Osteoblast (primary cell): ENCODE measurements at places on chromosomes 5 and 9. TPM values are rescaled to one million over a fixed set of nuclear protein-coding genes. Genes with fewer than 3 reads are reported as not detected.
A peak's percentile ranks its signal among the peaks of the same experiment; 100 is the strongest.

DNA sequence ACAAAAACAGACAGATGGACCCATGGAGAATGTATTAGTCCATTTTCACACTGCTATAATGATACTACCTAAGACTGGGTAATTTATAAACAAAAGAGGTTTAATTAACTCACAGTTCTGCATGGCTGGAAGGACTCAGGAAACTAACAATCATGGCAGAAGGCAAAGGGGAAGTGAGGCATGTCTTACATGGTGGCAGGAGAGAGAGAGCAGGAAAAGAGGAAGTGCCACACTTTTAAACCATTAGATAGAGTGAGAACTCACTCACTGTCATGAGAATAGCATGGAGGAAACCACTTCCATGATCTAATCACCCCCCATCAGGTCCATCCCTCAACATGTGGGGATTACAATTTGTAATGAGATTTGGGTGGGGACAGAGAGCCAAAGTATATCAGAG, 808.9 kb downstream of the CDH12 start:
- DNase-seq: no peak

DNA sequence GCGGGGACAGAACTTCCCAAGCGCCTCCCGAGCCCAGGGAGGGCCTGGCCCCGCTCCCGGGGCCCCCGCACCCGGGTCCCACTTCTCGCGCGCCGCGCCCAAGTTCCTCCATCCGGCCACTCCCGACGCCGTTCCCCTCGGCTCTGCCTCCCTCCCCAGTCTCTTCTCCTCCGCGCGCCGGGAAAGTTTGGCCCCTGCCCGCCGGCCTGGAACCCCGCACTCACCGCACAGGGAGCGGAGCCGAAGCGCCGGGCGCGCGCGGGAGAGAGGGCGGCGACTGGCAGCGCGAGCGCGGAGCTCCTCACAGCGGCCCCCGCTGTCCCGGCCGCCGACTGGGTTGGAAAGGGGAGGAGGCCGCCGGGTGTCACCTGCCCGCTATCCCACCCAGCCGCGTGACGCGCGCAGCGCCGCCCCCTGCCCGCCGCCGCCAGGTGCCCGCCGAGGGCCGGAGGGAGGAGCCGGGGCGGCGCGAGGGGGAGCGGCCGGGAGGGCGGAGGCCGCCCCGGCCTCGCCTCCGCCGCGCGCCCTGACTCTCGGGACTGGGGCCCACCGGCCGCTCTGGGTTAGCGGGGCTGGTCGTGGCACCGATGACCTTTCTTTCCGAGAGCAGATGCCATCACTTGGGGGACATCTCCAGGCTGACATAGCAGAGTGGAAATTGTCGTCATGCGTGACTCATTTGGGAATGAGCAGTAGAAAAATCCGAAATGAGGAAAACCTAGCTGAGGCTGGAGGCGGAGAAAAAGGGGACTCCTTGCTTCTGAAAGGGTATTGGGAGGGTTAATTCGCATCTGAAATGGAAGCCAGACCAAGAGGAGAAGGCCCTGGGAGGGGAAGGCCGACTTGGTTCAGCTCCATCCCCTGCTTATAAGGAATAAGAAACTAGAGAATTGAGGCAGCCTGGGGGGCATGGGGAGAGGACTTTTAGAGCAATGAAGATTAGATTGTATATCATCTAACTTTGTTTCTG, at the start of gene ELOVL7:
Gene ELOVL7, minus strand, starts transcription at position 334 of the 970 bp plus-strand sequence. CDS start 56,872 bp downstream, outside the sequence.
- DNase-seq: peak; percentile 90

DNA sequence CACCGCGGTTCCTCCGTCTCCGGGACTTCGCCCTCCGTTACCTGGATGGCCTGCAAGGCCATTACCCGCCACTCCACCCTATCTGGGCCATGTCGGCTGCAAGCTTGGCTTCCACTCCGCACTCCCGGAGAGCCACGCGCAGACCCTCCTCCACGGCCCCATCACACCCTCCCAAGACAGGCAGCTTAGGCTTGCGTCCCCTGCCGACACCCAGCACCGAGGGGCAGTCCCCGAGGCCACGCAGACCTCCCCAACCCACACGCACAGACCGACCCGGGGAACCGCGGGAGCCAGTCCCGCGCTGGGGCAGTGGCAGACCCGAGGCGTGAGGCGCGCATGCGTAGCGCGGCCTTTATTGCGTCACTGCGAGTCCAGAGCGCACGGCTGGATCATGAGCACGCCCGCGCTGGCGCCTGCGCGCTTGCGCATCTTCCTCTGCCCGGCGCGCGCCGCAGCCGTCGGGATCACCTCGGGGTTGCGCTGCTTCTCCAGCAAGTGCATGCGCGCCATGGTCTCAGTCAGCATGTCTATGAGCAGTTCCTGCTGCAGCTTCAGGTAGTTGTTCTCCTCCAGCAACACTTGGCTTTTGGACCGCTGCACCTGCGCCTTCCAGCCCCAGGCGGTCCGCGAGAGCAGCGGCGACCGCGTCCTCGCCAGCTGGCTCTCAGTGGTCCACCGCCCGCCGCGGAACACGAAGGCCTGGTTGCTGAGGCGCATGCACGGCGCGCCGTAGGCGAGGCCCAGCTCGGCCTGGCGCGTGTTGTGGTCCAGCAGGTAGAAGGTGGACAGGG, 2.4 kb downstream of the CBY3 start:
- peak; percentile 98 for DNase-seq

DNA sequence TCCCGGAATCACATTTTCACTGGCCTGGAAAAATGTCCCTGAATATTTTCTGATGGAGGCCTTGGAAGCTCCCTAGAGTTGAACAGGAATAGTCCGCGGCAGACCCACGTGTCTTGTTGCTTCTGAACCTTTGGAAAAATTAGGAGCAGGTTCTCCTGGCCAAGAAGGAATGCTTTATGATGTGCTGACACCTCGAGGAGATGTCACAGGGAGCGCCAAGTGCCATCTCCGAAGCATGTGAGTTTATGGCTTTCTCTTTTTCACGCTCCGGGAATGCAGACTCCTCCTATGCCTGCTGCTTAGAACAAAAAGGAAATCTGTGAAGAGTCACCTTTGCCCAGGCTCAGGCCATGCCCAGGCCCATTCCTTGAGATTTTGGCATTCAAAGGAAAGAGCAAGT, 84.6 kb downstream of the BOD1 start:
- no peak for DNase-seq

DNA sequence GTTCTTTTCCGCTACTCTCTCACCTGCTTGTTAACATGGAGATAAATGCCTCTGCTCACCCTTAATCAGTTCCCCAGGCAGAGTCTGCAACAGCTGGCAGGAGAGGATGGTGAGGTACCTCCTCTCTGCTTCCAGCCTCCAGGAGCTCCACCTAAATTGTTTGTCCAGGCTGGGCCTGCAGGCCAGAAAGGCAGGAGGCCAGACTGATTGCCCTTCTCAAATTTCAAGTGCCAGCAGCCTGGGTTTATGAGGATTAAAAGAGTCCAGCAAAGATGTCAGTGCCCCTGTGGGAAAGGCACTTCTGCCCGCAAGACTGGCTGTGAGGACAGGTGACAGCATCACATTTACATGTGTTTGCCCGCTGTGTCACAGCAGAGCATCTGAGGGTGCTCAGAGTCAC, 19.8 kb downstream of the CORO2A start:
- peak; percentile 77 for DNase-seq

DNA sequence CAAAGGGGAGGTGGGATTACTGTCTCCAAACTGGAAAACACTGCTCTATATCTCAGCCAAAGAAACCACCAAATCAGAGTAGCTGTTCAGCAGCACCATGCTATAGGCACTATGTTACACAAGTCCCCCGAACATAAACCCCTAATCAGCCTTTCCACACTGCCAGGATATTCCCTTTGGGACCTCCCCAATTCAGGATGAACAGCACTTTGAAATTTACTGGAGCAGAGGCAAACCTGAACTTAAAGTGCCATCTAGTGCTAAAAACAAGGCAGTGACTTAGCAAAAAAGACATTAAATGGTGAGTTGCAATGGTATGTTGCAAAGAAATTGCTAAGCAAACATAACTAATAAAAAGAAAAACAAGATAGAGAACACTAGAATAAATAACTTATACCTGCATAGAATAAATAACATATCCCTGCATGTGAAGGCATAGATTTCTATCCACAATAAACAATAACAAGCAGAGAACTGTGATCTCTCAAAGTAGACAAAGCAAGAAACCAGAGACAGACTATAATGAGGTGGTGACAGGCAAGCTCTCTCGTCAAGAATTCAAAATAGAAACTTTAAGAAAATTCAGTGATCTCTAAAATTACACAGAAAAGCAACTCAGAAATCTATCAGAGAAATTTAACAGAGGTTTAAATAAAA, 584.4 kb upstream of the ACO1 start:
- DNase-seq: no peak

DNA sequence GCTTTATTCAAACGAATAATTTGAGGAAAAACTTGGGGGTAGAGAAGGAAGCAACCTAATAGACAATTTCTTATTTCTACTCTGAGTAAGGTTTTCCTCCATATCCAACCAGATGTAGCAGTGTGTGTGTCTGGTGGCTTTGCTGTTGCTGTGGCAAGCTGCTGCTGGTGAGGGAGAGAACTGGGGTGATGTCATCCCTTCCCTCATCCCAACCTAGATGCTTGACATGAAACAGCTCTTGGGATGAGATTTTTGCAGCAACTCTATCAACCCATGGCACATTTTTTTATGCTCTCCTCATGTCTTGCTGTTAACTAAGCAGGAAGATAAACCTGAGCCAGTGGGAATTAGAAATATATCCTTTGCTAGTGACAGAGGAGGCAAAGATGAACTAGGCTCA, 135.8 kb downstream of the PCSK1 start:
- no peak for DNase-seq

DNA sequence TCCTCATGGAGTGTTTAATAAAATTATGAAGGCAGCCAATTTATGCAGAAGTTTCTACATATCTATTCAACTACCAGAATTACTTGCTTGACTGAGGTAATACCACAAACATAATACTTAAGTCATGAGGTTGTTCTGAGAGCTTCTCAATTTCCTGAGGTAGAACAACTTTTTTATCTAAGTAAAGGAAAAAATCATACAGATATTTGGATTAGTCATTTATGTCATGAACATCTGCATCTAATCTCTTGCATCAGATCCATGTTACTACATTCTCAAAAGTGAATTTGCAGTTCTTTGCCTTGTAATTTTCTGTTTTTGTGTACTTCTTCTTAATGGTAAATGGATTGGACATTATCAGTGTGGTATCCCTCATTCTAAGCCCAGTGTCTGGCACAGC, 60.4 kb upstream of the RGMB start:
- DNase-seq: no peak

DNA sequence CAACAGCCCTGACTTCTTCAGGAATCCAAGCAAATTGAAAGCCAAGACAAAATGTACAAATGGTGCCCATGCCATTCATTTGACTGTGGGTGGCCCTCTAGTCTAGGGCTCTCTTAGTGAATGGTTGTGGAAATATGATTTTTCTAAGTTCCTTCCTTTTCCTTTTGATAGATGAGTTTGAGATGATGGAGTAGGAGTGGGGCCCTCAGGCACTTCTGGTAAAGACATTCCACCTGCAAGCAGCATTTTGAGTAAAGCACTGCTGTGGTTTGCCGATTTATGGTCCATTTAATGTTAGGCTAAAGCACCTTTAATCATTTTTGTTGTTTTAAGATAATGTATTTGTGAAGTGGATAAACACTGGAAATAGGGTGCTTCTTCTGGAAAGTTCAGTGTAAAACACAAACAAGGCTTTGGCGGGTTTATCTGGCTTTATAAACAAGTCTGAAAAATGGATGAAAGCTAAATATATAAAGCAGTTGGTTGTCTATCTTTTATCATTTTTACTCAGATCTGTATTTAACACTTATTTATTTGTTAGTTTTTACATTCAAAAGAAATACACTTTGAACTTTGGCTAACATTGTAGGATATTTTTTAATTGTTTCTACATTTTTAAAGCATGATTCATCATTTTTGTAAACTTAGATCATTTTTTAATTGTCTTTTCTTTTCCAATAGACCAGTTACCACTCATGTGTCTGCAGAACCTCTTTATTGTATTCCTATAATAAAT, 213.5 kb downstream of the PJA2 start:
- DNase-seq: no peak

GRCh38 chr5:123035918-123036390, 571 bp downstream of the PPIC start:
- DNase-seq: peak; percentile 94

- DNase-seq: peak; percentile 89
These were observed 2.9 kb upstream of the PAX5 start for GRCh38 chr9:37036776-37037502.

DNA sequence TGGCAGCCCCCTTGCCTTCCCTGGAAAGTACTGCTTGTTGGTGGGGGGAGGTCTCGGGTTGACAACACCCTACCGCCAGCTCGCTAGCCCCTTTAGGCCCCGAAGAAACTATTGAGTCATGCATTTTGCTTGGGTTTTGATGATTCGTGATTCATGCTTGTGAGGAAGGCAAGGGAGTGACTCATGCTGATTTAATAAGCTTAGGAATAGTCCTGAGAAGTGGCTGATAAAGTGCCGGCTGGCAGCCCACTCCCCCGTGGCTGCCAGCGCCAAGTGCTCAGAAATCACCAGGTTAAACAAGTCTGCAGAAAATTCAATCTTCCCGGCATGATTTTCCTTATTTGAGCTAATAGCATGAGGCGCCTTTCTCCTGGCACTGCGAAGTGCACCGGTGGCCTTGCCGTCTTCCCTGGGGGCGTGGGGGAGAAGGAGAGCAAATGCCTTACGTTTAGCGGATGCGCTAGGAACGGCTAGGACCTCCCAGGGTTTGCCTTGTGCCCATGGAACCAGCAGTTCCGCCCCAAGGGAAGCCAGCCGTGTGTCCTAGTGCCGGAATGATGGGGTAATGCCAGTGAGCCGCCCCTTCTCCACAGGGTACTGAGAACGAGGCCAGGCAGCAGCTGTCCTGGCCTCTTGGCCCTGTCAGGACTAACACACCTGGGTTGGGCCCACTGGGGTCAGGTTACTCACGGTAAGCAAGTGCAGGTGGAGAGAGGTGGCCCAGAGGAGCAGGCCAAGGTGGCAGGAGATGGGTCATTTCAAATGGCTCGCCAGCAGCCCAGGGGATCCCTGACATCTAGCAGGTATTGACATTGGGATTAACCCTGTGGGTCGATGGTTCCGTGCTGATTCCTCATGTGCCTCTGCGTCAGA, 151.9 kb downstream of the MACROH2A1 start:
- peak; percentile 94 for DNase-seq

- DNase-seq: peak; percentile 86
These were observed 79.9 kb downstream of the PRR16 start for GRCh38 chr5:120544043-120544442.

Gene CMYA5
- 2.1 and 2.2 TPM in 2 replicates for total RNA-seq

Gene ANKRD34B
- not detected in 2 replicates for total RNA-seq

Gene SLC6A3
- total RNA-seq: not detected in 2 replicates

Gene SLC4A9
- not detected in 2 replicates for total RNA-seq

Gene IL17B
- total RNA-seq: 0.29 TPM in 1 of 2 replicates, not detected in the other

Gene SAXO1
- total RNA-seq: under 0.01 TPM in 2 replicates

Gene CERCAM
- 186 and 195 TPM in 2 replicates for total RNA-seq

Gene ISL1
- 0.88 TPM in 1 of 2 replicates, not detected in the other for total RNA-seq

Gene AGPAT2
- total RNA-seq: 26.5 and 30.0 TPM in 2 replicates

Gene CCDC69
- 10.5 and 10.9 TPM in 2 replicates for total RNA-seq

Gene HARS2
- total RNA-seq: 28.6 and 31.5 TPM in 2 replicates

Gene CDX1
- total RNA-seq: 0.29 and 0.36 TPM in 2 replicates

Gene FAM78A
- 0.36 and 0.59 TPM in 2 replicates for total RNA-seq

Gene MRPS30
- total RNA-seq: 69.1 and 69.2 TPM in 2 replicates
